H1 (cell line): ENCODE measurements at places on chromosomes 6 and 20.

DNA sequence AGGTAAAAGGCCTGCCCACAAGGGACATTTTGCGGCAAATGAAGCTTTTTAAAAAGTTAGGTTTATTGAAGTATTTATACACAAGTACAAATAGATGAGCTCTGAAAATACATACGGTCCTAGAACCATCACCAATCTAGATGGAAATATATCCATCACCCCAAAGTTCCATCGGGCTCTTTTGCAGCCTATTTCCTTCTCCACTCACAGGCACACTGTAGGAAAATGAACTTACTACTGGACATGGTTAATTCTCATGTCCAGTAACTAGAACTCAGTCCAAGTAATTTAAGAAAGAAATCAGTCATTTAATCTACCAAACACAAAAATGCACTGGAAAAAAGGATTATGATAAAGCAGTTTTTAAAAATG, 6.2 kb downstream of the PCNA start:
- peaks cover 29% of the 10 kb centered on the region for H3K36me3 ChIP-seq
- H3K27ac ChIP-seq, result peak overlapping the region; percentile 92
- no peak for DNase-seq
- H3K27me3 ChIP-seq, result no peaks in the 10 kb centered on the region

DNA sequence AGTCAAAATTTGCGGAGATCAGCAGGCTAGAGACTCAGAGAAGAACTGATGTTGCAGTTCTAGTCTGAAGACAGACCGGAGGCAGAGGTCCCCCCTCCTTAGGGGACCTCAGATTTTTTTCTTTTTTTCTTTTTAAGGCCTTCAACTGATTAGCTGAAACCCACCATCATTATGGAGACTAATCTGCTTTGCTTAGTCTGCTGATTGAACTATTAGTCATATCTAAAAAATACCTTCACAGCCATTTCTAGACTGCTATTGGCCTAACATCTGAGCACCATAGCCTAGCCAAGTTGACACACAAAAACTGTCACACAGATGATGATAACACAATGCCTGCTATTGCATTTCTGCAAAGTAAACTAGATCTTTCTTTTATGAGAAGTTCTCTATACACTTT, 141.1 kb upstream of the TNFAIP3 start:
- no peaks in the 10 kb centered on the region for H3K4me1 ChIP-seq
- H3K27ac ChIP-seq, result no peak overlapping the region
- H3K36me3 ChIP-seq, result no peaks in the 10 kb centered on the region
- H3K4me3 ChIP-seq, result no peak overlapping the region
- no peaks in the 10 kb centered on the region for H3K27me3 ChIP-seq
- DNase-seq, result no peak

DNA sequence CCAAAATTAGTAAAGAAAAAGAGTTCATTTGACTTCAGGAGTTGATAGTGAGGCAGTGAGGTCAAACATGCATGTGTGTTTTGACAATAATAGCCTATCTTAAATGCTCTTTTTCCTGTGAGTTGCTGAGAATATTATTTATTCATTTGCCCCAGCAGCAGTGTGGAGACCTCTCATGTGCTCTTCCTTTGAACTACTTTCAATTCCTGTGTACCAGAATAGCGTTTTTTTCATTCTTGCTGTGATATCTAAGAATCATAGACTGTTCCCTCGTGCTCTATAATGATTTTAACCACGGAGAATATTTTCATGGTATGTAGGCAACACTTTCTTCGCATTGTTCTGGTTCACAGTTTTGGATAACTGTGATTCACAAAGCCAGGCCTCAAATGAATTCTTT, 5.2 kb downstream of the CDYL start:
- no peaks in the 10 kb centered on the region for H3K36me3 ChIP-seq
- no peak overlapping the region for H3K27ac ChIP-seq
- H3K4me1 ChIP-seq, result peaks cover under 1% of the 10 kb centered on the region; the same call in 1 of the 2 replicates
- peaks cover 25% of the 10 kb centered on the region for H3K27me3 ChIP-seq
- no peak overlapping the region for H3K4me3 ChIP-seq
- DNase-seq, result no peak

DNA sequence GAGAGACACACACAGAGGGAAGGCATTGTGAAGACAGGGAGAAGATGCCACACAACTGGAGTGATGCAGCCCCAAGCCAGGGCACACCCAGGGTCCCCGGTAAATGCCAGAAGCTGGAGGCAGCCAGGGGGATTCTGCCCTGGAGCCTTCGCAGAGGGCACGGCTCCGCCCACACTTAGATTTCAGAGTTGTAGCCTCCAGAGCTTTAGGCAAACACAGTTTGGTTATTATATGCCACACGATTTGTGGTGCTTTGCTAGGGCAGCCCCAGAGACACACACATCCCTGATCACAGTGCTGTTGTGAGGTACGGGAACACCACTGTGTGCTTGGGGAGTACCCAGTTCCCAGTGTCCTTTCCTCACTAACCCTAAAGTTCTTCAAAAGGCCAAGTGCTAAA, 280.6 kb downstream of the SMOC2 start:
- no peaks in the 10 kb centered on the region for H3K4me1 ChIP-seq
- DNase-seq, result no peak
- H3K27ac ChIP-seq, result no peak overlapping the region
- no peaks in the 10 kb centered on the region for H3K36me3 ChIP-seq
- H3K27me3 ChIP-seq, result no peaks in the 10 kb centered on the region

DNA sequence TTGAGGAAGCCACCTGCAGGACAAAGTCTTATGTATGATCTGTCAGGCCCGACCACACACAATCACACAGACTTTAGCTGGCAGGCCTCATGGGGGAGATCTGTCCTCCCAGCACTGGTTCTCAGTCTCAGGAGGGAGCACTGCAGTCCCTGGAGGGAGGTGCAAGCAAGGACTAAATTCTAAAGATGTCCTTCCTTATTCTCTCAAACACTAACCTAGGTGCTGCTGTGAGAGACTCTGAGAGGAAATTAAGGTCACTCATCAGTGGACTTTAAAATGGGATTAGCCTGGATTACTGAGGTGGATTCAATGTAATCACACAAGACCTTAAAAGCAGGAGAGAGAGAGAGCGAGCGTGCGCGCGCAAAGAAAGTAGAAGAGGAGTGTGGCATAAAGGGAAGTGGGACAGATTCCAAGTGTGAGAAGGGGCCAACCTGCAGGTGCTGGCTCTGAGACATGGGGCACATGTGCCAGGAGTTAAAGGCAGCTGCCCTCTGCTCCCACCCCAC, 14.3 kb downstream of the GLO1 start:
- no peak for DNase-seq
- H3K4me1 ChIP-seq, result no peaks in the 10 kb centered on the region
- no peaks in the 10 kb centered on the region for H3K27me3 ChIP-seq
- peaks cover 24% of the 10 kb centered on the region for H3K36me3 ChIP-seq

DNA sequence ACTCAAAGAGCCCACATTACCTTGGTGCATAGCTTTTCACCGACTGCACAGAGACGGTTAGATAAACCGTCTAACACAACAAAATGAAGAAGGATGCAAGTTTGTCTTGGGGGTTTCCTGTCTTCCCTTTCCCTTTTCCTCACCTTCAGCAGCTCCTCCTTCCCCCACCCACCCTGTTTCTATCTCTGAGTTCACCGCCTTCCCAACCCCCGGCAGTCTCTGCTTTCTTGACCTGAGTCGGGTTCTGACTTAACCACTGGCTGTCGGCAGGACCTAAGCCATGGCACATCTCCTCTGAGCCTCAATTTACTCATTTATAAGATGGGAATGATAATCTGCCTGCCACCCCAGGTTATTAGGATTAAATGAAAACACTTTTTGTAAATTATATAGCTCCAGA, 25.8 kb upstream of the CNKSR3 start:
- no peak overlapping the region for H3K27ac ChIP-seq
- H3K36me3 ChIP-seq, result no peaks in the 10 kb centered on the region
- peaks cover 14% of the 10 kb centered on the region for H3K4me1 ChIP-seq
- DNase-seq, result no peak
- H3K27me3 ChIP-seq, result no peaks in the 10 kb centered on the region

GRCh38 chr6:154736618-154737259, 3.5 kb downstream of the SCAF8 start:
- no peak overlapping the region for H3K27ac ChIP-seq
- no peaks in the 10 kb centered on the region for H3K27me3 ChIP-seq
- DNase-seq, result no peak
- H3K4me1 ChIP-seq, result peaks cover 7% of the 10 kb centered on the region
- no peak overlapping the region for H3K4me3 ChIP-seq
- H3K36me3 ChIP-seq, result no peaks in the 10 kb centered on the region

DNA sequence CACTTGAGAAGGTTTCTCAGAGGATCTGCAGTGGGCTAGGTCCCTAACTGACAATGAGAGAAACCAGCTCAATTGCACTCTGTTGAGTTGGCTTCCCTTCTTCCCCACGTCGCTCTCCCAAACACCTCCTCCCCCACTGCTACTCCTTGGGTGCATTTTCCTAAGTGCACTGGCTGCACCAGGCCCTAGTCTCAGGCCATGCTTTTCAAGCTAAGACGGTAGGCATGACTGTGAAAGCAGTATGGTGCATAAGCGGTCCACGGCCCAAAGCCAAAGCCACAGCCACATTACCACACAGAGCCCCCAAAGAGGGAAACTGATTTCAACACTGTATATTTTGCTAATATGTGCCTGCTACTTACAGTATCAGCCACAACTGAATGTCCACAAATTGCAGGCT, 62.1 kb upstream of the RBM24 start:
- H3K27me3 ChIP-seq, result no peaks in the 10 kb centered on the region
- H3K4me1 ChIP-seq, result no peaks in the 10 kb centered on the region
- H3K36me3 ChIP-seq, result no peaks in the 10 kb centered on the region
- H3K4me3 ChIP-seq, result no peak overlapping the region
- DNase-seq, result no peak

DNA sequence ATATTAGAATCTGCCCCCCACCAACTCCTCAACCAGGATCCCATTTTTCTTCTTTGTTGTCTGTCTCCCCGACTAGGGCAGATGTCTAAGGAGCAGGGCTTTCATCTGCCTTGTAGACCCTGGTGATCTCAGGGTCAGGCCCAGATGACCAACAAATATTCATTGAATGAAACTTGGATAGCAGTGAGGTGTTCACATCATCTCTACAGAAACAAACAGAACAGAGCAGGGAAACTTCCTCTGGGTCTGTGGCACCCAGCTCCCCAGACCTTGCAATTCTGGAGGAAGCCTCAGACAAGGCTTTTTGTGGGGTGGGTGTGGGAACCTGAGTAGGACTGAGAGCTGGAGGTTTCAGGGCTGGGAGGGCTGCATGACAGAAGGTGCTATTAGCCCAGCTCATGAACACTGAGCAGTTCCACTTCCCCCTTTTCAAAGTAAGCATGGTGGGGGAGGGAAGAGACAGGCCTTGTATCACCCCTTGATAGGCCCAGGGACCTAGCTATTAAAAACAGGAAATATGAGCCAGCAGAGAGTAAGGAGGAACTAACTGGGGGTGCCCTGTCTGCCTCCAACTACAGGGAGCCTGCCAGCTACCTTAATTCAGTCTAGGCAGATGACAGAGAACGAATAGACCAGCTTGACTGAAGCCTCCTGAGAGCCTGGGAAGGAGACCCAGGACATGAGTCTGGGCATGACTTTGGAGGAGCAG, 37.3 kb upstream of the TOP1 start:
- H3K36me3 ChIP-seq, result no peaks in the 10 kb centered on the region
- DNase-seq, result peak; percentile 31
- no peak overlapping the region for H3K4me3 ChIP-seq
- H3K27ac ChIP-seq, result no peak overlapping the region
- H3K27me3 ChIP-seq, result no peaks in the 10 kb centered on the region

GRCh38 chr6:107443608-107444267, 15.6 kb downstream of the PDSS2 start:
- no peaks in the 10 kb centered on the region for H3K36me3 ChIP-seq
- no peak overlapping the region for H3K4me3 ChIP-seq
- no peak for DNase-seq
- H3K4me1 ChIP-seq, result no peaks in the 10 kb centered on the region
- no peak overlapping the region for H3K27ac ChIP-seq

GRCh38 chr20:6499566-6499965, 267.9 kb upstream of the BMP2 start:
- H3K27me3 ChIP-seq, result no peaks in the 10 kb centered on the region
- no peak for DNase-seq
- H3K4me3 ChIP-seq, result no peak overlapping the region
- H3K27ac ChIP-seq, result no peak overlapping the region
- no peaks in the 10 kb centered on the region for H3K36me3 ChIP-seq

GRCh38 chr6:155450240-155450581, 5.4 kb downstream of the NOX3 start:
- no peak overlapping the region for H3K4me3 ChIP-seq
- DNase-seq, result no peak
- no peaks in the 10 kb centered on the region for H3K27me3 ChIP-seq
- no peak overlapping the region for H3K27ac ChIP-seq

DNA sequence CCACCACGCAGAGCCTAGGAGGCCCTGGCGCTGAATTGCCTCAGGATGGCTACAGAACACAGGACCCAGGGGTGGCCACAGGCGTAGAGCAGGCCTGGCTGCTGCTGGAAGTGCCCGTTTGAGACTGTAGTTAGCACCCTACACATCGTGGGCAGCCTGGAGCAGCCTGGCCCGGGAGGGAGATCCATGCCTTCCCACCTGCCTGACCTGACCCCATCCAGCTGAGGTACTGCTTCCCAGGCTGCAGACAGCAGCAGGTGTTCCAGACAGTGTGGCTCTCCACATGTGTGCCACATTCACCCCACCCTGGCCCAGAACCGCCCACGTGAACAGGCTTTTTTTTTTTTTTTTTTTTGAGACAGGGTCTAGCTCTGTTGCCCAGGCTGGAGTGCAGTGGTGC, 20.9 kb upstream of the MAP1LC3A start:
- no peak overlapping the region for H3K4me3 ChIP-seq
- H3K27me3 ChIP-seq, result no peaks in the 10 kb centered on the region
- DNase-seq, result no peak
- no peak overlapping the region for H3K27ac ChIP-seq

DNA sequence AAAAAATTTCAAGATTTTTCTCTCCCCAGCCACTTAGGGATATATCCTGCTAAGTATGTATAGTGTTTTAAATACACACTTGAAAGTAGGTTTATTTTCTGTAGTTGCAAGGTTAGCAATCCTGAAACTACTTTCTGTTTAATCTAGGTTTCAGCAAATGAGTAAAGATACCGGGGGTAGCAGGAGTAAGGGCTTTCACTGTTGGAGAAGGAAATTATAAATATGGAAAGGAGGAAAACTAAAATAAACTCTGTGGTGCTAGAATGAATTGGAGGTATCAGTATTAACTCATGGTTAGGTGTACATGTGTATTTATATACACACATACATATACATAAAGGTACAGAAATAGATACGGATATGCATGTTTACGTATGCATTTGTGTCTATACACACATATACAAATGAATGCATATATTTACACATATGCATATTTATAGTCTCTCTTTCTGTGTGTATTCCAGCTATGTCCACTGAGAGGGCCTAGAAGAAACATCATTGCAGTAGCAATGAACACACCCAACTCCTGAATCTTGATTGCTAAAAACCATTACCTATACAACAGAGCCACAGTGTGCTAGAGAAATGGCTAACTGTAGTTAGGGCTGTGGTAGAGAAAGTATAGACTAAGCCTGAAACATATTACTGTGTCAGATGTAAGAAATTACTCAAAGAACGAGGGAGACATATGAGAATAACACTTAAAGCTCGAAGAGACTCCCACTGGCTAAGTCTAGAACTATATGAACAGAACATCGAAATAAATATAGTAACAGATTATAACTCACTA, 95.9 kb upstream of the EMILIN3 start:
- no peak for DNase-seq
- H3K4me1 ChIP-seq, result no peaks in the 10 kb centered on the region
- H3K27ac ChIP-seq, result no peak overlapping the region
- no peak overlapping the region for H3K4me3 ChIP-seq
- H3K36me3 ChIP-seq, result peaks cover 23% of the 10 kb centered on the region
